ENCODE measurements at places on chromosomes 3 and 15.

DNA sequence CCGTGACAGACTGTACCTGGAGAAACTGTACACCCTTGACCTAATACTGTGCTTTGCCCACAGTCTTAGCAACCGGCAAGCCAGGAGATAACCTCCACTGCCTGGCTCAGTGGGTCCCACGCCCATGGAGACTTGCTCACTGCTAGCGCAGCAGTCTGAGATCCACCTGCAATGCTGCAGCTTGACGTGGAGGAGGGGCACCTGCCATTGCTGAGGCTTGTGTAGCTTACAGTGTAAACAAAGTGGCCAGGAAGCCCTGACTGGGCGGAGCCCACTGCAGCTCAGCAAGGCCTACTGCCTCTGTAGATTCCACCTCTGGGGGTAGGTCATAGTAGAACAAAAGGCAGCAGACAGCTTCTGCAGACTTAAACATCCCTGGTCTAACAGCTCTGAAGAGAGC lies 189.3 kb downstream of the EDEM1 start:
- DNase-seq, result no peak

DNA sequence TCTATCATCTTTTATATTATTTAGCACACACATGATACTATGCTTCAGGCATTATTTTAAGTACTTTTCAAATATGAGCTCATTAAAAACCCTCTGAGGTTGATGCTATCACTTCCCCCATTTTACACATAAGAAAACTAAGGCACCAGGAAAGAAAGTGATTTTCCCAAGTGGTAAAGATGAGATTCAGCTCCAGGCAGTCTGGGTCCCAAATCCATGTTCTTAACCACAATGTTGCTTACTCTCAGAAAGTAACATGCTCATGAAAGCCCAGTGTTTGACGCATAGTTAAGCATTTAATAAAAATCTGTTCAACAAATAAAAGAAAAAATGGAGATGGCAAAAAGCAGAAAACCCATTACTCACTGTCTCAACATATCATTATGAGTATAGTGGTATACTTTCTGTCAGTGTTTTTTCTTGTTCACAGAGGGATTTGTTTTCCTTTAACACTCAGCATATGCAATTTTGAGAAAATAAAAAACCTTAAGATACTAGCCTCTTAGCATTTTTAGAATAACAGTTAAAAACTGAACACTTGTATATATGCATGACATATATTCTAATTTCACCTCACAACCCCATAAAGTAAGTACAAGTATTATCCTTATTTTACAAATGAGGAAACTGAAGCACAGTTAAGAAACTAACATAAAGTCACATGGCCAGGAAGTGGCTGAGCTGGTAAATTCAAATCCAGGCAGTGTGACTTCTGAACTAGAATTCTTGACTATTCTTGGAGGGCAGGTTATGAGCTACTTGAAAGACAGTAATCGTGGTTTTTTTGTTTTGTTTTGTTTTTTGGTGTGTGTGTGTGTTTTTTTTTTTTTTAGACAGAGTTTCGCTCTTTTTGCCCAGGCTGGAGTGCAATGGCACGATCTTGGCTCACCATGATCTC lies 10.4 kb downstream of the PEAK1 start:
- peak; percentile 68 for DNase-seq

GRCh38 chr3:130490241-130490640 lies 26.7 kb upstream of the COL6A6 start:
- no peak for DNase-seq

DNA sequence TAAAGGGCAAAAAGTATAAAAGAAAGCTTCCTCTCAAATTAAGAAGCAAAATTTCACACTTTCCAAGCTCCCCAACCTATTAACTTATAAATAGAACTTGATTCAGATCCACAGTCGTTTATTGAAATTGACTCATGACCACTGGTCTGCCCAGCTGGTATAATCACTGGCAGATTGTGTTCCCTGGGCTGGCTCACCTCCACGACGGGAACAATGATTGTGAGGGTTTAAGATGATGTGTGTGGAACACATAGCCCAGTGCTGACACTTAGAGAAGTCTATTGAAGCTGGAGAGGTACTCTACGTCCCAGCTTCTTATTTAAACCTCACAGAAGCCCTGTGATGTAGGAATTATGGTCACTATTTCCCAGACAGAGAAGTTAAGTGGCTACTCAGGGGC lies 90.4 kb downstream of the MB21D2 start:
- no peak for DNase-seq

DNA sequence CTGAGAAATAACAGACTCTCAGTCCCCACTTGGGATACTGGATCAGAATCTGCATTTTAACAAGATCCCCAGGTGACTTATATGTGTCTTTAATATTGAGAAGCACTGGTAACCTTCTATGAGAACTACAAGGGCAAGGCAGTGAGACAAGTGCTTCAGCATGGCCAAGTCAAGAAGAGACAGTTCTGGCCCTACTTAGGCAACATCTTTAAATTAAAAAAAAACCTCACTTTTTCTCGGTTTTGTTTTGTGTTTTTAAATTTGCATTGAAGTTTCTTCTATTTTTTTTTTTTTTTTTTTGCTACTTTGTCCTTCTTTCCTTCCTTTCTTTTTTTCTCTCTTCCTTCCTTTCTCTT lies 42.5 kb upstream of the SPTSSB start:
- no peak for DNase-seq

DNA sequence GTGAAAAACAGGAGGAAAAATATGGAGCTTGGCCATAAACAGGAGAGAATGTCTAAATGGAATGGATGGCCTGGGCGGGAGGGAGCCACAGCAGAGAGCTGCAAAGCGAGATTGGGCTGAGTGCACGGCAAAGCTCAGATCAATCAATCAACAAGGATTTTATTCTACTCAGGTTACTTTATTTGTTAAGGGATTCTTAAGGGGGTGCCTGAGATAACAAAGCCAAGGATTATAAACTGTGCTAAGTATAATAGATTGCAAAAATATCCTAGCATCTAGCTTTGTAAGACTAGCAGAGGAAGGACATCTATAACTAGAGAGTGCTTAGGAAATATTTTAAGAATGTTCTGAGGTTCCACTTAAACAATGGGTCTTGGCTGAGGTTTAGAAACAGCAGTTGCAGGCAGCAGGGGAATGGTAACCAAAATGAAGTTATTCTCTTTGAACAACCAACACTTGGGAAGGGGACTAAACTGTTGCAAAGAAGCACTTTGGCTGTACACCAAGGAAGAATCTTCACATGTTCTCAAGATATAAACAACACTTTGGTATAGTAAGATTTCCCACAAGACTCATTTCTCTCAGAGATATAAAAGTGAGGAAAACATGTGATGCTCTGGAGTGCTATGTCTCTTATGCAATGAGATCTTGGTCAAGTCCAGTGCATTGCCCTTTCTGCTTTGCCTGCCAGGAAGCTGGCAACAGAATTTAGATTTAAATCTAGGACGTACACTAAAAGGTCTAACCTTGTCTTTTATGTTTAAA lies 35.5 kb downstream of the TMEM212 start:
- DNase-seq, result no peak

- DNase-seq, result no peak
Measured at GRCh38 chr3:45244356-45244755, 18.3 kb upstream of the TMEM158 start.

GRCh38 chr3:98026425-98027084 lies 8.6 kb downstream of the GABRR3 start:
- no peak for DNase-seq

- no peak for DNase-seq
Measured at GRCh38 chr3:193499136-193499770, 55.4 kb downstream of the ATP13A4 start.

- DNase-seq, result peak; percentile 71
Measured at GRCh38 chr3:51942603-51943450, 664 bp downstream of the PARP3 start.

DNA sequence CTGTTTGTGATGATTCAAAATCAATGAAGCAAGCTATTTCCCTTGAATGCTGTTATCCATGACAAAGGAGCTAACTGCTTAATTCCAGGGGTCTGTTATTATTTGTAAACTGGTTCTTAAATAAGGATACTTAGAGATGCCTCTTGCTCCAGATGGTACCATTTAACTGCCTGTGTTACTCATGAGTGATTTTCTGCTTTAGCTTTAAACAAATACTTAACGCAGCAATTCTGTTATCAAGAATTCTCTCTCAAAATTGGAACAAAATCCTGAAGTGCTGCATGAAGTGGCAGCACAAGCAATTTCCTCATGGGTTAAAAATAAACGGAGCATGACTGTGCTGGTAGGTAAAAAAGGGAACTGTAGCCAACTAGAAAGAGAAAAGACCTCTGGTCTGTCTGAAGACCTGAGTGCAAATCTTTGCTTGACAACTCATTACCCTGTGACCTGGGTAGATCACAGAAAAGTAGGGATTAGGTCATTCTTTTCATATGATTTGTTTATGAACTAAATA lies 62.5 kb upstream of the GBE1 start:
- DNase-seq, result peak; percentile 67

- DNase-seq, result no peak
Measured at GRCh38 chr15:68589053-68589452, 10.3 kb downstream of the CORO2B start.

Data from hematopoietic multipotent progenitor cell treated with erythropoietin and hydrocortisone succinate and interleukin-3 and kit ligand, for 4 days (in vitro differentiated cells).